GM18507 (cell line): ENCODE measurements at places on chromosomes 2 and 18.

DNA sequence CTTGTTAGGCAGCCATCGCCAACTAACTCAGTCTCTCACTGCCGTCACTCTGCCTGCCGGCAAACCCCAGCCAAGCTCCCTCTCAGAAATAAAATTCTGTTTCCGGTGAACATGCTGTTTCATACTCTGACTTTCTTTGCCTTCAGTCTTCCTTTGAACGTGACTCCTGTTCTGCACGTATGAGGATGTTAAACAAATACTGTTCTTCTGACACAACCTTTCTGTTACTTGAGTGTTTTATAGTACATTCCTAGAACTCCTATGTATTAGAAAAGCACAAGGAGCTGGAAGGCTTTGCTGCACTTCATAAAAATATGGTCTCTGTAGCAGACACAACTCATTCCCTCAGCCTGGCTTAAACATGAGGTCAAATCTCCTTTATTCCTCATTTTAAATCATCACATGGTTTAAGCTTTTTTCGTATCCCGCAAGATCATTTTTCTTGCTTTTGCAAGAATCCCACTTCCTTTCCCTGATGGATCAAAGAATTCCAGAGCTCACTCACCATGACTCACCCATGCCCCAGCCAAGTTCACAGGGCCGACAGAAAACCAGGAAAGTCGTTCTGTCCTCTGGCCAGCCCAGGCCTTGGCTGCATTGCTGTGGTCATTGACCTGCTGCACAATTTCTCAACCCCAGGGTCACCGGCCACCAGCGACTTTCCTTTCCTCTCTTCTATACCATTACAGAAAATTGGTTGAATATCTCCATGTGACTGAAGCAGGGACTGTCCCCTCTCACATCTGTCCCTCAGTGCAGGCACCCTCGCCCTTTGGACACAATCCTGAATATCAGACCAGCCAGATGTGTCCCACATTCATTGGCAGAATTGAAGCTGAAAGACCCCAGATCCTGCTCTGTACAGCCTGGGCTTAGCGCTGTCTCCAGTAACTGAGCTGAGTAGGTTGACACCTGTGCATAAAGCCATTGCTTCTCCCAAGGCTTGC lies 183.1 kb upstream of the ARL4C start:
- no peak for DNase-seq

GRCh38 chr2:102337481-102338386 lies 17.9 kb upstream of the IL18R1 start:
- DNase-seq: no peak

DNA sequence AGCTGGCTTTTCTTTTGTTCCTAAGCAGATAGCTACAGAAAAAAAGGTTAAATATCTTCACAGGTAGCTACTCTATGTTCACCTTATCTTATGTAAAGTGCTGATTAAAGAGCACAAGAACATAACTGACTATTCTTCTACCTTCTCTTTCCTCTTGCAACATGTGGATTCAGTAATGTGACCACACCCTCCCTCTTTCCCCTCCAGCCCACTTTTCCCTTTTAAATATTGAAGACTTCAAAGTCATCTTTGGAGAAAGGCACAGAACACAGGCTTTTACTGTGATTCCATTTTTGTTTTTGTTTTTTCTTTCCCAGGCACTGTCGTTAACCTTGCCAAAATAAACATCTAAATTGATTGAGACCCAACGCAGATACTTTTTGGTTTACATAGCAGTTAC lies 418.1 kb upstream of the CDH20 start:
- no peak for DNase-seq

GRCh38 chr2:212752730-212753351 lies 214.2 kb upstream of the ERBB4 start:
- DNase-seq: no peak

GRCh38 chr2:11749646-11750349 lies 3.4 kb downstream of the LPIN1 start:
- no peak for DNase-seq

DNA sequence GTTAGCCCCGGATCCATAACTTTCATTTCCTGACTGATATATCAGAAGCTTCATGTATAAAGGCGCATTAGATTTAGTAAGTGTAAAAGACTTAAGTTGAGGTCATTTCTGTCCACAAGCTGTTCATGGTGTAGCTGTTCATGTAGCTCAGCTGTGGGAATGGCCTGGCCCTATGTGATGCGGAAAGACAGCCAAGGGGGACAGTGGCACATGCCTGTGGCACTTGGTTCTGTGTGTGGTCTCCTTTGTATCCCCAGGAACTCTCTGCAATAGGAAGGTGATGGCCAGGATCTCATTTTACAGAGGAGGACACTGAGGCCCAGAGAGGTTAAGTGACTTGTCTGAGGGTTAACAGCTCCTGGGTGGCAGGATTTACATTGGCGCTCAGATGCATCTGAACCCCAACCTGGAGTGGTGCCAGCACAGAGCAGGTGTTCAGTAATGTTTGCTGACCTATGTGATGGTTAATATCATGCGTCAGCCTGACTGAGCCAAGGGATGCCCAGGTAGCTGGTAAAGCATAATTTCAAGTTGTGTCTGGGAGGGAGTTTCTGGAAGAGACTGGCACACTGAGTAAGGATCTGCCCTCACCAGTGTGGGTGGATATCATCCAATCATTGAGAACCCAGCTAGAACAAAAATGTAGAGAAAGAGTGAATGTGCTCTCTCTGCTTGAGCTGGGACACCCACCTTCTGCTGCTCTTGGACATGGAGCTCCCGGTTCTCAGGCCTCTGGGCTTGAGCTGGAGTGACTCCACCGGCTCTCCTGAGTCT lies 25.4 kb downstream of the HPCAL1 start:
- no peak for DNase-seq

DNA sequence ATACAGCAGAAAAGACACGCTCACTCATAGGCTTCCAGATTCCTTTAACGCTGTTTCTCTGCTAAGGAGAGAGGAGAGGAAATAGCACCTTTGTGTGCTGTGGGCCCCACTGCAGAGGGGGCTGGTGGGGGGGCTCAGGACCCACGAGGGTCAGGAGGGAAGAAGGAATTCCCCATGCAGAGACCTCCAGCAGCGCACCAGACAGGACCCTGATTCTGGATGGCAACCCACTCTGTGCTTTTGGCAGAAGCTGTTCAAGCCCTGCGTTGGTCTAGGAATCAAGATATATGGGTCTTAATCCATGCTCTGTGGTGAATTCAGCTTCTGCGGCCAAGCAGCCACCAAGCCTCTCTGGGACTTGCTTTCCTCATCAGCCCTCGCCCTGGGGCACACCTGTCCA lies 31.0 kb downstream of the MYCN start:
- DNase-seq: no peak

DNA sequence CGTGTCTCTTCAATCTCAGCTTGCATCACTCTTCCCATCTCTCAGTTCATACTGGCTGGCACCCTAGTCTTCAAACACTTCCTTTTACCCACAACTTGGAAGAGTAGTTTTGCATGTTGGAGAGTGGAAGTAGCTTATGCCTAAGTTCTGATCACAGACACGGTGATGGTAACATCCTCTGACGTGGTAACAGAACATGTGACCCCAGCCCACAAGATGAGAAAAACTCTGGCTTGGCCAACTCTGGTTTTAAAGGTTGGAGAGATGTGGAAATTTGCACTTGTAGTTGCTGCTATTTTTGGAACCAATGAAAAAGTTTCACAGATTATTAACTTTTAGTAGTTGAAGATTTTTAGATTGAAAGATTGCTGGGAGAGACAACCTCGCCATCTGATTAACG lies 155.4 kb upstream of the SLC35G4 start:
- no peak for DNase-seq

DNA sequence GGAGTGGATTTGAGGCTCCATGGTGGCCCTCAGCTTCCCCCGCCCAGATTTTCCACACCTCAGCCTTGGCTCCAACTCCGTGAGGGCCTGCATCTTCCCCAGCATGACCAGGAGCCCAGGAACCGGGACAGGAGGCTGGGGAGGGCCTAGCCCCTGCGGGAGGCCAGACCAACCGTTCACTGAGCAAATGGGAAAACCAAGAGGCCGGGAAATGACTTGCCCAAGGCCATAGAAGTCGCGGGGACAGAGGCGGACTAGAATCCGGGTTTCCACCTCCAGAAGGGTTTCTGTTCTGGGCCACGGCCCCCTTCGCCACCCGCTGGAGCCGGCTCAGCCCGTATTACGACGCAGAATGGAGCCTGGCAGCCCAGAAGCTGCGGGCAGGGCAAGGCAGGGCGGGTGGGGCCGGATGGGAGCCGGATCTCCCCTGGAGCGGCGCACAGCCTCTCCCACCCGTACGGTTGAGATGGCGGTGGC lies 7.9 kb upstream of the CRYBA2 start:
- no peak for DNase-seq

DNA sequence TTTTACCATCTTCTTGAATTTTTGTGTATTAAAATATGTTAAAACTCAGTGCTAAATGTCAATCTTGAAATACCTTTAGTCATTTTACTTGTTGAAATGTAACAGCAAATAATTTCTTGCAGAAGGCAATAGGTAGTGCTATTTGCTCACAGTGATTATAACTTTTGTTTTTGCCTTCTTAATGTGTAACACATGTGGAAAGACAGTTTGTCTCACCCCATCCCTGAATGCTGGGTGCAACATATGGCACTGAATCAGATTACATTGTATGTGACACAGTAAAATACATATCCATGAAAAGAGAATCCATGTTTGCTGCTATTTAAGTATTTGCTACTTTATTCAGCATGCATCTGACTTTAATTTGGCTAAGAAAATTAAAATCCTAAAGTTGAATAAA lies 35.3 kb downstream of the FRZB start:
- DNase-seq: no peak

GRCh38 chr2:157426477-157426994 lies 17.4 kb downstream of the CYTIP start:
- DNase-seq: no peak

- no peak for DNase-seq
Observed at GRCh38 chr2:207156451-207157161, 9.1 kb downstream of the KLF7 start.

GRCh38 chr18:9542924-9543323 lies 67.6 kb downstream of the RALBP1 start:
- DNase-seq: no peak

DNA sequence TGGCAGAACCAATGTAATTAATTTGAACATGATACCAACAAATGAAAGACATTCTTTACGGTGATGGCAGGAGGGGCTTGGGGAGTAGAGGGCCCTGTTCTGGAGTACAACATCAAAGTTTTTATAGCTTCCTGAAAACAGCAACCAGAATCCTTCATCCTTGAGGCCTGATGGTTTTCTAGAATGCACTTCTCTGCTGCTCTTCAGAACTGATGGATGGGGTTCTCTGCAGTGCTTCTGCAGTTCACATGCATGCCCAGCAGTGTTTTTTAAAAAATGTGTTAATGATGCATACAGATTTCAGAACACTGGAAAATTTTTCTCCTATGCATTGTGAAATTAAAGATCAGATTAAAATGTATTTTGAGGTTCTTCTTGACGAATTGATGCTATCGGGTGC lies 2.5 kb downstream of the LTBP1 start:
- DNase-seq: no peak

- no peak for DNase-seq
Observed at GRCh38 chr2:200862532-200863000, 1.9 kb downstream of the CLK1 start.

- DNase-seq: no peak
Observed at GRCh38 chr2:224145751-224146355, 106.8 kb upstream of the SERPINE2 start.

GRCh38 chr2:219460424-219460926 lies 25.8 kb downstream of the SPEG start:
- DNase-seq: no peak

- DNase-seq: no peak
Observed at GRCh38 chr18:36496022-36496421, 198.5 kb downstream of the FHOD3 start.

DNA sequence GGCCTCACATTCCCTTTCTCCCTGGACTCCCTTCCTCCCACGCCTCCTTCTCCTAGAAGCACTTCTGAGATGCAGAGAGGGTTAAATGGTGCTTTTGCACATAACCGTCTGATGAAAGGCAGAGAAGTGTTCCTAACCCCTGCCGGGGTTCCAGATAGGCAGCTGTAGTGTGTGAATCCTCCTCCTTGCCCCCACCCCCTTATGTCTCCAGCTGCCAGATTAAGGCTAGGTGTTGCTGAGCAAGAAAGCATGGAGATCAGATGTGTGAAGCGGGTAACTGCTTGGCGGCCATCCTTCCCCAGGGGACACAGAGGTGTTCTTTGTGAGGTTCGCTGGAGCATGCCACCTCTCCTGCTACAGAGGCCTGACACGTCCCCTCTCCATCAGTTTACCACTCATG lies 88.3 kb downstream of the NRP2 start:
- DNase-seq: no peak

- DNase-seq: no peak
Observed at GRCh38 chr2:127071901-127072328, 35.0 kb downstream of the BIN1 start.

GRCh38 chr2:240983996-240984498 lies 14.4 kb upstream of the SNED1 start:
- no peak for DNase-seq

- no peak for DNase-seq
Observed at GRCh38 chr2:128329607-128330006, 10.9 kb upstream of the HS6ST1 start.

DNA sequence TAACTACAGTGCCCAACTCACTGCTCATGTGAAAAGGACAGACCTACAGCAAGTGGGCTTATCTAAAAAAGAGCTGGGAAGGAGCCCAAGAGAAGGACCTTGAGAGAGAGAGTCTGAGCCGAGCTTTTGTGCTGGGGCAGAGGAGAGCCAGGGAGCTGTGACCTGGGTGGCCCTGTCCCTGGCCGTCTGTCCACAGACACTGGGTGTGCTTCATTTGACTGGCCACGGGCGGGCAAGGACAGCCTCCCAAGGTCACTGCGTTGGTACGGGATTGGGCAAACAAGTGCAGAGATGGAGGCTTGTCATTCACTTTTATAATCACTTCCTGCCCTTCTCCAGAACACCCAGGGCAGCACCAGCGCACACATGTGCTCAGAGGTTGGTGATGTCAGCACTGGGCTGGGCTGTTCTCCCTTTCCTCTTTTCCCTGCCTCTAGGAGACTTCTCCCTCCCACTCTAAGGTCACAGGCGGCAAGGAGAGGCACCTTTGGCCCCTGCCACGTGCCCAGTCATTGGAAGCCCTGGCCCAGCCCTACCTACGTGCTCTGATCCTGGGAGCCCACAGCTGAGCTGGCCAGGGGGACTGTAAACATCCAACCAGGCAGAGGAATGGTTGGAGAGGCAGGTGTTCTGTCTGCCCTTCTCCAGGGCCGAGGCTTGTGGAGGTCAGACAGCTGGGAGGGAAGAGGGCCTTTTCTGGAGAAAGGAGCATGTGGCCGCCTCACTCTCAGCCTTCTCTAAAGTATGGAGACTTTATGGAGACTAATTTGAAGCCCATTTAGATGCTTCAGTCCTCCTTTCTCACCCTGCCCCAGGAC lies 6.4 kb upstream of the PSD4 start:
- DNase-seq: no peak

- DNase-seq: no peak
Observed at GRCh38 chr2:37464067-37464466, 119.6 kb downstream of the QPCT start.

GRCh38 chr2:134197445-134197844 lies 56.4 kb upstream of the MGAT5 start:
- DNase-seq: no peak

DNA sequence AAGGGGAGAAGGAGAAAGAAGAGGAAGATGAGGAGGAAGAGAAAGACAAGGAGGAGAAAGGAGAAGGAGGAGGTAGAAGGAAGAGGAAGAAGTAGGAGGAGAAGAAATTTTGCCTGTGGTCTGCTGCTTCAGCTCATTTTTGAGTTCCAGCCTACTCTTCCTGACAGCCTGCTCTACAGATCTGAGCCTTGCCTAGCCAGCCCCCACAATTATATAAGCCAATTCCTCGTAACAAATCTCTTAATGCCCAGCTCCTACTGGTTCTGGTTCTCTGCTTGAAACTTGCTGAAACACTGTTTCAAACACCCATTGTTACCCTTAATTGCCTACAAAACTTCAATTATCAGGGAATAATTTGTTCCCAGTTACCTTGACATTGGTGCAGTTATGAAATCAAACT lies 1014.2 kb upstream of the CELF4 start:
- DNase-seq: no peak
